ENCODE measurements at places on chromosomes 16 and 17. TPM values are rescaled to one million over a fixed set of nuclear protein-coding genes. Genes with fewer than 3 reads are reported as not detected.

Gene LITAF
- total RNA-seq: 48.3 TPM

Gene CDH3
- total RNA-seq: 0.12 TPM

Gene MYH1
- total RNA-seq: not detected

Gene TRIM16
- total RNA-seq: 61.0 TPM

Gene KRTAP4-4
- not detected for total RNA-seq

Gene KCTD19
- 0.19 TPM for total RNA-seq

Gene SLC9A5
- total RNA-seq: 0.13 TPM

Gene CHST6
- total RNA-seq: 0.62 TPM

Gene TRPV3
- 0.31 TPM for total RNA-seq

Gene TMEM114
- not detected for total RNA-seq

Gene WNT3
- 1.3 TPM for total RNA-seq

Gene ATAD5
- total RNA-seq: 0.77 TPM

Gene OR1A1
- total RNA-seq: not detected

Gene CNEP1R1
- 14.7 TPM for total RNA-seq

Gene TP53TG3C
- total RNA-seq: not detected

Gene C16orf96
- total RNA-seq: not detected

Gene ANKRD40CL
- not detected for total RNA-seq

Gene SLC13A5
- total RNA-seq: not detected

Gene DDX5
- 670 TPM for total RNA-seq

Gene ARL5C
- not detected for total RNA-seq

Gene NPW
- not detected for total RNA-seq

Gene WNT9B
- 0.45 TPM for total RNA-seq

Gene CFAP97D1
- not detected for total RNA-seq

Gene HNF1B
- total RNA-seq: not detected

Gene TBC1D3I
- not detected for total RNA-seq

Data from gastroesophageal sphincter (tissue), 4 donors.